ENCODE measurements at places on chromosomes 2 and 18.

GRCh38 chr2:8148260-8149006, 533.4 kb upstream of the ID2 start:
- peak; percentile 87 for DNase-seq

- no peak for DNase-seq
These were observed 198.0 kb downstream of the ALK start for GRCh38 chr2:29723255-29724001.

- DNase-seq = no peak
These were observed 28.9 kb upstream of the TOGARAM2 start for GRCh38 chr2:28951910-28952835.

- DNase-seq = no peak
These were observed 125.9 kb downstream of the LYPD6 start for GRCh38 chr2:149456285-149456684.

DNA sequence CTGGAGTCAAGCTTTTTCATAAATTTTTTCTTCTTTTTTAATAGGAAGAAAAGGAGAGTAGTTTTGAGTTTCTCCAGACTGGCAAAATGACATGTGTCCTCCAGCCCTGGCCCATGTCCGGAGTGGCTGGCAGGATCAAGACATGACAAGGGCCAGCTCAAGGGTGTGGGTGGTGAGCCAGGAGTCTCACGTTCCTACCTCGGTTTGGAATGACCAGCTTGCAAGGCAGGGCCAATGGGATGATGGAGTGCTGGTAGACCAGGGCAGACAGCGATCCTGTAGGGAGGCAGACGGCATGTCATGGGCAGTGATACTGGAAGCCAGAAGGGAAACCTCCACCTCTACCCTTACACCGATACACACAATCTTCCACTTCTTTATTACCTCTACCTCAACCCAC, 190.6 kb downstream of the TNS1 start:
- DNase-seq = no peak

DNA sequence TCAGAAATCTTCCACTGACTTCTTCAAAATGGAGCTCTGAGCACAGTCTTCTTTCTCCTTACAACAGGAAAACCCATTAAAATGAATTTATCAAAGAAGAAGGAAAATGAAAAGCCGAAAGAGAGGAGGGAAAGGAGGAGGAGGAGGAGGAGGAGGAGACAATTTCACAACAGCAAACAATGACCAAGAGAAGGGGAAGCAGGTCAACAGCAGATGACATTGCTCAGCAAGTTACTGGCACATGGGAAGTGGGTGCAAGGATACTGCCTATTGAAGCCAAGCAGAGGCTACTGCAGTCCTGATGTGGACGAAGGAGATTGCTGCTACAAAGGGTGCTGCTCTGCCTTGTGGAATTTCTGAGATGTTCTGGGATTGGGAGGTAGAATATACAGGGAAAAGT, 268.2 kb upstream of the FBXO11 start:
- DNase-seq = no peak

- DNase-seq = no peak
These were observed 69.9 kb downstream of the CTAGE1 start for GRCh38 chr18:22347606-22348511.

DNA sequence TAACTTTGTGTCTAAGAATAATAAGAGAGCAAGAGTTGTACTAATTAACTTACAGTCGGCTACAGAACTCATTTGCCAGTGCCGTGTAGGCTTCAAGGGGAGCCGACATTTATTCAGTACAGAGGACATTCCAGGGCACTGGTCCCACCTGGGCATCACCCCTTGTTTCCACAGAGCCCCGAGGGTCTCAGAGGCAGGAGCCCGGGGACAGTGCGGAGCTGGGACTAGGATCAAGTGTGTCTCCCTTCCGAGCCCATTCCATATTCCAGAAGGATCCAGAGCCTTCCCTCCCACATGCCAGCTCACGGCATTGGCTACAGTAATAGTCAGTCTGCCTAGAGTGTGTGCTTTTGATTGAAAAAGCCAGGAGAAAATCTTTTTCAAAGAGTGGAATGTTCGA, 71.5 kb upstream of the CTDP1 start:
- no peak for DNase-seq

- DNase-seq = no peak
These were observed 27.7 kb downstream of the POLE4 start for GRCh38 chr2:74985978-74986609.

DNA sequence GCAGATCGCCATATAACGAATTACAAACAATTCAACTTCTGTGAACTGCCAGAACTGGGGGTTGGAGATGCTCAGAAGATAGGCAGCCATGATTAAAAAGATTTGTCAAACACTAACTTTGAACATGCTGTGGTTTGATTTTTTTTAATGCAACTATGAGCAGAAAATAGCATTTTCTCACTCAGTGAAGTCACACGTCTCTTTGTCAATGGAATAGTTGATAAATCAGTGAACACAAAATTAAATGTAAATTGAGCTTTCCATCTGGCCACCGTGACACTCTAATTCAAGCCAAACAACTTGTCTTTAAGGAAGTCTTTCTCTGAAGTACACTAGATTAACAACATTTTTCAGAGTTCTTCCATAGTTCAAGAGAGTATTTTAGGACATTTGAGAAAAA, 228.6 kb upstream of the LINC00305 start:
- DNase-seq = no peak

GRCh38 chr2:70641263-70641784, 87.7 kb upstream of the TGFA start:
- no peak for DNase-seq

- no peak for DNase-seq
These were observed 474.8 kb downstream of the ARHGAP15 start for GRCh38 chr2:143603846-143604565.

- no peak for DNase-seq
These were observed 141.5 kb downstream of the OSR1 start for GRCh38 chr2:19216676-19217602.

DNA sequence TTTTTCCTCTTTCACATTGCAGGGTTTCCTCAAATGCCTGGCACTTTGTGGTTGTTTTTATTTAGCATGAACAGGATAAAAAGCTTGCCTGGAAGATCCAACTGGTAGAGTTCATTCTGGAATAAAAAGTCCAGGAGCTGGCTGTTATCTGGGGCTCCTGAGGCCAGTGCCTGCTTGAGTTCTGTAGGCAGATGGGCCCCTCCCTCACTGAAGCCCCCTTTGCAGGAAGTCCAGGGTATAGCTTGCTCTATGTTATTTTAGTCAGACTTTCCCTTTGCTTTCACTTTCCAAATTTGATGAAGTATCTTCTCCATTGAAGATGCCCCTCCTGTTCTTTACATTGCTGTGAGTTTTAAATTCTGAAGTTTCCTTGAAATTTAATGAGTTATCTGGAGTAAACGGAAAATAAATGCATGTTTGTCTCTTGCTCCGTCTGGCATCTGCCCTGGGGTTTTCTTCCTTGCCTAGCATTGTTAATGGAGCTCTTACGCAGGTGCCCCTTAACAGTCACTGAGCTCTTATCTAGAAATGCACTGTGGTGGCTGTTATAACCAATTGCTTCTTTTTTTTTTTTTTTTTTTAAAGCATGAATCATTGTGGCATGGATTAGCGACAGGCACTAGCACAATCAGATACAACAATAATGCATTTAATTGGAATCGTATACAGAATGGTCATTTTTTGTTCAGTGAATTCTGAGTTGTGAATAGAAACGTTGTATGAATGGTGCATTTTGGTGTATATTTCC, 27.0 kb upstream of the LPIN1 start:
- DNase-seq = no peak

GRCh38 chr2:198657512-198658121, 800.1 kb downstream of the SATB2 start:
- peak; percentile 33 for DNase-seq

DNA sequence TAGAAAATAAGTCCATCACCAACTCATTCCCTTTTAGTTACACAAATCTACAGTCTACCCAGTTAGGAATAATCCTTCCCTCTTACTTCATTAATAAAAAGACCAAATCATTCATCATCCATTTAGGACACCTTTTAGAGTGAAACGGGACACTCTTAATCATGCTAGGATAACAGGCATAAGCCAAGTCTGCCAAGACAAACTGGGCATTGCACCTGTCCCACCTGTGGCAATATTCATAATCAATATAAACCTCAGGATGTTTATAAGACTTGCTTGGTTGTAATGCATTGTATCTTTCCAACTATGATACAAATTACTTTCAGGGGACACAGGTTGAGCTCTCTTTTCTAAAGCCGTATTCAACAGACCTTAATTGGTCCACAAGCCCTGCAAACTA, 82.7 kb upstream of the SH3BP4 start:
- no peak for DNase-seq

DNA sequence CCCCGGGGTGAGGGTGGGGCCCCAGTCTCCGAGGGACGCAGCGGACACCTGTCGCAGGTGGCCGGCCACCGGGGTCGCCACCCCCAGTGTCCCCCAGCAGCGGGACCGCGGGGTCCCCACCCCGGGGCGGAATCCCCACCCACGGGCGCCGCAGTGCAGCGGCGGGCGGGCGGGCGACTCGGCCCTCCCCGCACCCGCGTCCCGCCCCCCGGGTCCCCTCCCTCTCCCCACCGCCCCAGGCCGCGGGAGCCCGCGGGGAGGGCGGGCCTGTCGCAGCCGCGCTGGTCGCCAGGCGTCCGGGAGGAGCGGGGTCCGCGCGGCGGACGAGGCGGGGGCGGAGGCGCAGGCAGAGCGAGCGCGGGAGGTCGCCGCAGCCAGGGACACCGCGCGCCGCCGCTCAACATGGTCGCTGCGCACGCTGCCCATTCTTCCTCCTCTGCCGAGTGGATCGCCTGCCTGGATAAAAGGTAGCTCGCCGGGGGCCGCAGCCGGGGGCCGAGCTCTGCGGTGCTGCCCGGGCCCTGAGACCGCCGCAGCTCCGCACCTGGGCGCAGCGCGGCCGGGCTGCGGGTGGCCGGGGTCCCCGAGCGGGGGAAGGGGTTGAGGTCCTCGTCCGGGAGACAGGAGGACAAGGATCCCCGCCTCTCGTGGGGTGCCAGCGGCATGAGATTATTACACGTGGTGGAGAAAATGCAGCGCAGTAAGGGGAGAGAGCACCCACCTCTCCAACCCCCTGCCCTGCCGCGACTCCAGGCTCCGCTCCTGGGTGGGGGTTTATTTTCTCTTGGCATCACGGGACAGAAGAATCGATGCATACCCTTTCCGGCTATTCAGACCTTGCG, at the start of gene RAPGEF4:
Gene RAPGEF4, plus strand, starts transcription at position 264 of the 842 bp plus-strand sequence. Its CDS starts 139 bp downstream, at position 403.
- no peak for DNase-seq

GRCh38 chr2:111918383-111918806, 20.0 kb downstream of the MERTK start:
- peak; percentile 96 for DNase-seq

DNA sequence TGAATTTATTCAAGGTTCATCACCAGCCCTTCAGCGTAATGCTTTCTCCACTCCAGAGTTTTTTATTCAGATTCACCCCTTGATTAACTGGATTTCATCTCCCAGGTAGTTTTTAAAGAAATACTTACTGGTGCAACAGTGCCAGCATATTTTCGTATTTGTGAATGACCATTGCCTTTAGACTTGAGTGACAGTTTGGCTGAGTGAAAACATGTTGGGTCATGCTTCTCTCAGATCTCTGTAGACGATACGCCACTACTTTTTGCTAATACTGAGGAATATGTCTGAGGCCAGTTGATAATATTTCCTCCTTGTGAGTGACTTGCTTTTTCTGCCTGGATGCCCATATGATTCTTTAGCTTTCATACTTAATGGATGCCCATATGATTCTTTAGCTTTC, 51.5 kb downstream of the CYP26B1 start:
- DNase-seq = no peak

DNA sequence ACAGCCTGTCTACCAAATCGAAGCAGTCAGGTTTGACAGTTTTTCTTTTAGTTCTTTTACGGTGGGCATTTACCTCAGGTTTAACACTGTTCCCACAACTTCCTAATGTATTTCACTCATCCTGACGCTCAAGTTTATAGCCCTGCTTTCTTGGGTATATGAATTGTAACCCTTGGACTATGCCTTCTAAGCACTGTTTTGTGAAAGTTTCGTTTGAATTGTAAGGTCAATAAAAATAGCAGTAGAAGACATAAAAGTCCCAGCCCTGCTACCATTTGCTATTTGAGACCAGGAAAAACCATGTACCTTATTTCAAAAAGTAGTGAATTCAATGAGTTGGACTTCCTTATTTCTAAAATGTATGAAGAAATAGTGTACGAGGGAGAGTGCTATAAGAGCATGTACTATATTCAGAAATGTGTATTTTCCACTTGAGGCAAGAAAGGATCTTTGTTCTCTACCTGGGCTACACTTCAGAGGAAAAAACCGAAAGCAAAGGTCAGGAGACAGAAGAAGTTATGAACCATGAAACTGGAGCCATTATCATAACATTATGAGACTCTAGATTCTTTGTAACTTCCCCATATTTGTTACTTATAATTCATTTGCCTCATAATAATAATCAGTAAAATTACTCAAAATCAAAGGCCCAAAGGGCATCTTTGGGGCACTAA, 1.9 kb upstream of the ZC3H15 start:
- no peak for DNase-seq

GRCh38 chr2:195322324-195322723, 334.7 kb upstream of the SLC39A10 start:
- DNase-seq = peak; percentile 59

GRCh38 chr2:189421644-189422043, 19.6 kb upstream of the WDR75 start:
- peak; percentile 84 for DNase-seq

DNA sequence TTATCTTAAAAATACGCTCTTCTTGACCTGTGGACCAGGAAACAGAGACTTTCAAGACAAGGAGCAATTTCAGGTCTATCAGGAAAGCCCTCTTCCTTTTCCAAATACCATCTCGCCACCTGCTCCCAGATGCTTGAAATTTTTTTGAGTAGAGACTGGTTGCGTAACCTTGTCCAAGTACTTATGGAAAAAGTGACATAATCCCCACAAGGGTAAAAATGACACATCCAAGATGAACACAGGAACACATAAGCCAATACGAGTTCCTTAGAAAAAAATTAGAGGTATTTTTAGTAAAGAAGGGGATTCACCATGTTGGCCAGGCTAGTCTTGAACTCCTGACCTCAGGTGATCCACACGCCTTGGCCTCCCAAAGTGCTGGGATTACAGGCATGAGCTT, 1.8 kb downstream of the SERPINB13 start:
- peak; percentile 13 for DNase-seq

DNA sequence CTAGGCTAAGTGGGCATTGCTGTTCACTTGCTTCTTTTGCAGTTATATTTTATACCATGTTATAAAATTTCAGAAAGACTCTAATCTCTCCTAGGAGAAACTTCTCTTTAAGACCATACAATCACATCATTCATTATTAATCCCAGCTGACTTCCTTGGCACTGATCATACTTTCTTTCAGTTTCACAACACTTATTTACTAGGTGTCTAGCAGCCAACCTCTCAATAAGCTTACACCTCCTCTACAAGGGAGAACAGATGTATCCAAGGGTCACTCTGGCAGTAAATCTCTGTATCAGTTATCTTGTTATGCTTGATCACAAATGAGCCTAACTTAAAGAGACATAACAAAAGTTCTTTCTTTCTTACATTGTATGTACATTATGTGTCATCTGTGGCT, 69.8 kb upstream of the EPB41L5 start:
- DNase-seq = peak; percentile 13
